ENCODE measurements at places on chromosomes 1 and 21.

DNA sequence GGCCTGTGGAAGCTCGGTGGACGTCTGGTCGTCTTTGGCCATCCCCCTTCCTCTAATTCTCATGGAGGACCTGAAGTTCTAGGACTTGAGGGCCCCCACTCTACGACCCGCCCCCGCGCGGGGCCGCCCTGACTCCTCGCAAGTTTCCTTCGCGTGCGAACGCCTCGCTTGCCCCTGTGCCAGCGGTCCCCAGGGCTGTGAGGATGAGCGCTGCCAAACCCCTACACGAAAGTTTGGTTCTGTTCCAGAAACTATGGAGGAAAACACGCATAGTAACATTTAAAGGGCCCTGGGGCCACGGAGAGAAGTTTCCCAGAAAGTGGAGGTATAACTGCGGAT, 304 bp upstream of the GNG12 start:
- no peak for DNase-seq

DNA sequence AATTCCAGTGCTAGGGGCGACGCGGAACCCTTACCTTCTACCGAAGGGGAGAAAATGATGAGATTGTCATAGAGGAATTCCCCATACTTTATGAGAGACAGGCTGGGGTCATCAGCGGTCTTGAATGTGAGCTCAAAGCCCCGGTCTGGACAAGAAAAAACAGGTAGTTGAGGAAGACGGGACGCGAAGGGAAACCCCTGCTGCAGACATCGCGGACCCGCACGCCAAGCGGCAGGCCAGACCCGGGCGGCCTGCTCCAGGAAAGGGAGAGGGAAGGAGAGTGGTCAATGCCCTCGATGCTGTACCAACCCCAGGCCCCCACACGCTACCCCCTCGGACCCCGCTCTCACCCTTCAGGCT, 342 bp downstream of the DDOST start:
- no peak for DNase-seq

DNA sequence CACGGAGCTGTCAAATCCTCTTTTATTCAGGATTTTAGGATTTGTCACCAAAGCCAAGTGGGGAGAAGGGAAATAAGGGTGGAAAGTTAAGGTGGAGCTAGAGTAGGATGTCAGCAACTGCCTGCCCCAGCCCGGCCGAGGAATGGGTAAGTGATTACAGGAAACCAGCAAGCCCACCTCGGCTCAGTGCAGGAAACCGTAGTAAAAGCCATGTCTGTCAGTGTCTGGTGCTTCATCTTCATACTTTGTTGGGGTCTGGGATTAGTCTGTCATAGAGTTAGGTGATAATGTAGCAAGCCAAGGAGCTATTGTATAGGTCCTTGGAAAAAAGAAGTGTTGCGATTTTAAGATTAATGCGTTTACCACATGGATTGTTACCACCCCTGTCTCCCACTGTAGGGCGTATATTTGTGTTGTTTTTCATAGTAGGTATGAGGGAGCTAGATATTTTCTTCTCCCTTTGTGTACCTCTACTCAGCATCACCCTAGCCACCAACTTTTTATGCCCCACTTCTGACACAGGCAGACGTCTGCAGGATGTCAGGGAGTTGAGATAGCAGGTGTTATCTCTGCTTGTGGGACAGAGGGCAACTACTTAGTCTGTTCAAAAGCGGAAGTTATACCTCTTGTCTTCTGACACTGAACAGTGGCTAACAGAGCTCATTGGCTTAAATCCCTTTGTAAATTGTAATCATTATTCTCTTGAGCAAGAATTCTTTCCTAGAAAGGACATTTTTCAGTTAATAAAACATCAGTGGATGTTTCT, 253.7 kb downstream of the HHAT start:
- no peak for DNase-seq

DNA sequence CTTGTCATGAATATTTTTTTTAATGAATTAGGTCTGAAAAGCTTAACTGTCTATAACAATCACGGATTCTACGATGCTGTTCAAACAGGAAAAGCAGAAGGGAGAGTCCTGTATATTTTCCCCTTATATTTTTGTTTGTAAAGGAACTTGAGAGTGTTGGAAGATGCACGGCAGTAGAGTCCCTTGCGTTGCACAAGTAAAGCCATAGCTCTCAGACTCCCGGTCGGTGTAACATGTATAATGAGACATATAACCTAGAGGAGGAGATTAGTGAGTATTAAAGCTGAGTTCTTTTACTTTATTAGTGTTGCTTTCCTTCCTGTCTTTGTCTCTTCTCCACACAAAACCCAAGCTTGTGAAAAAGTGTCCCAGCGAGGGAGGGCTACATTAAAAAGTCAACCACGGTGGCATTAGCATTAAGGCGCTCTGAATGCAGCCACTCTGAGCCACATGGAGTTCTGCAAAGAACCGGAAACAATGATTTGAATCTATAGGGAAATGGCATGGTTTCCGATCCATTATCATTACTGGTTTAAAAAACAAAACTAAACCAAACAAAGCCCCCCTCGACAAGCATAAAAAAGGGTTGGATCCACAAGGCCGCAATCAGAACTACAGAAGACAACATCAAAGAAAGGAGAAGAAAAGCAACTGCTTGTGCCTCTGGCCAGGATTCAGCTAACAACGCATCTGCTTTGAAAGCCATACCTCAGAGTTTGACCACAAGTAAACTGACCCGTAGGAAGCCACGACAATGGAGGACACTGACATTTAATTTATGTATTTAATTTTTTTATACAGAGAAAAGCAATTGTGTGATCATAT, 356.8 kb downstream of the LMO4 start:
- no peak for DNase-seq

GRCh38 chr21:27246741-27247140, 279.9 kb upstream of the ADAMTS5 start:
- no peak for DNase-seq

GRCh38 chr1:147080671-147081394, 91.4 kb downstream of the PRKAB2 start:
- no peak for DNase-seq

GRCh38 chr1:160363951-160364735, 2.7 kb upstream of the NHLH1 start:
- DNase-seq = no peak

DNA sequence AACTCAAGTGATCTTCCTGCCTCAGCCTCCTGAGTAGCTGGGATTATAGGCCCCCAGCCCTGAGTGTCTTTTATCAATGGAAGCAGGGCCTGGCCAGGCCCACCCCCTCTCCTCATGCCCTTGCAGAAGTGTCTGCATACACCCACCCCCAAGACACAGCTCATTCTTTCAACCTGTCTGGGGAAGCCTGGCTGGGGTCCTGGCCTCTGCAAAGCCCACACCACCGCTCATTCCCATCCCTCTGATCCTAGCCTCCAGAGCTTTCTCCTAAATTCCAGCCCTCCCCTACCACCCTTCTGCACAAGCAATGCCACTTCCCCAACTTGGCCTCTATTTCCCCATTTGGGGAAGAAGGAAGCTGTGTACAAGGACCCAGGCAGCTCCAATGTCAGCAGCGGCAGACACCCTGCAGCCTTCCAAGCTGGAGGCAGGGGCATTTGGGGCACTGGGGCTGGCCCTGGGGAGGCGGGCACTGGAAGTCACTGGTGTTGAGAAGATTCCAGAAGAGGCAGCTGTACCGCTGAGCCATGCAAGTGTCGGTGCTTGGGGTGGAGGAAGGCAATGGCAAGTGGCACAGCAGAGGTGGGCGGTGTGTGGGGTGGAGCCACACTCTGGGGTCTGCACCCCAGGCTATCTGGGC, 33.7 kb upstream of the ARF1 start:
- no peak for DNase-seq

DNA sequence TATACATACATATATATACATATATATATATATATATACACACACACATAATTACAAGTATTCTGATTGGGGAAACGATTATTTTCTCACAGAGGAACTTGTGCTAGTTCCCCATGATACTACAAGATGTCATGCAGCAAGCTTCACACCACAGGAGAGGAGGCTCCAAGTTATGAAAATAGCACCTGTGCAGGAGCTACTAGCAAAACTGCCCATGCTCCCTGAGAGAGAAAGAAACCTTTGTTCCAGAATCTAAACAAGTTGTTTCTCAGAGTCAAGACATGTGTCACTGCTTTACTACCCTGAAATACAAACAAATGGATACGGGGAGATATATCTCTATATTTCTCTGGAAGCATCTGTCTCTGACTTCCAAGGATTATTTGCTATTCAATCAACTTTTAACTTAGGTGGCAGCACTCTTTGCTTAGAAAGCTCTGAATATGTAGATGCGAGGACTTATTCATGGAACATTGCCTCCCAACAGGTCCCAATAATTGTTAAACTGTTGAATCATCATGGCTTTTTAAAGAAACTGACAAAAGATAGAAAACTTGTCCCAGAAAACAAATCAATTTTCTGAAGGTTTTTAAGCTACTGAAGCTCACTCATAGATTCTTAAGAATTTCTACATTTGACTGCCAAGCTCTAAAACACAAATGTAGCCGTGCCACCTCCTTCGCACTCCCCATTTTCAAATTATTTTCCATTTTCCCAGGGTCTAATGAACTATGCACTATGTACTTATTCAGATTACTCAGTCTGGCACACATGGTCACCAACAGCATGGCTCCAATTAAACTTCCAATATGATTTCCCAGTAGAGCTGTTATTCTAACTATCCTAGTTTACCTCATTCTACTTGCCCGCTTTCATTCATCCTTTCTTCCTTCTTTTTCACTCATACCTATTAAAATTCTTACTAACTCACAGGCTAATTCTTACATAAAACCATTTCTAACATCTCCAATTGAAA, 929.1 kb downstream of the LTN1 start:
- DNase-seq = no peak

GRCh38 chr21:41580758-41581554, 73.0 kb upstream of the TMPRSS2 start:
- no peak for DNase-seq

- DNase-seq = peak; percentile 44
Observed at GRCh38 chr1:208534599-208534897, 290.4 kb upstream of the PLXNA2 start.

- DNase-seq = no peak
Observed at GRCh38 chr1:7253988-7254587, 468.8 kb downstream of the CAMTA1 start.

DNA sequence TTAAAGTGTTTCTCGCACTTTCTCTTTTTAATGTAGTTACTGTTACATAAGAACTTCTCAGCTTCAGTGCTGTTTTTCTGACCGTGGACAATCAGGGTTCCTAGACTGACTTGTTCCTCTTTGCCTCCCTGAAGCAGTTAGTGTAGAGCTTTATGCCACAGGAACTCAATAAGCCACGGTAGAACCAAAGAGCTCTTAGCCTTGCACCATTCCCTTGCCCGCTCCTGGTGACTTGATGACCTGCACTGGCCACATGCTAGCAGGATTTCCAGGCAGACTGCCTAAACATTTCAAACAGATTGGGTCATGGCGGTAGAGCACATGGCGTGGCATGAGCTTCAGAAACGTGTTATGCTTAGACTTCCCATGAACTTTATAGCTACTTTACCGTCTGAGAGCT, 18.8 kb upstream of the FASLG start:
- no peak for DNase-seq

- no peak for DNase-seq
Observed at GRCh38 chr1:191558379-191558778, 599.9 kb upstream of the RGS18 start.

DNA sequence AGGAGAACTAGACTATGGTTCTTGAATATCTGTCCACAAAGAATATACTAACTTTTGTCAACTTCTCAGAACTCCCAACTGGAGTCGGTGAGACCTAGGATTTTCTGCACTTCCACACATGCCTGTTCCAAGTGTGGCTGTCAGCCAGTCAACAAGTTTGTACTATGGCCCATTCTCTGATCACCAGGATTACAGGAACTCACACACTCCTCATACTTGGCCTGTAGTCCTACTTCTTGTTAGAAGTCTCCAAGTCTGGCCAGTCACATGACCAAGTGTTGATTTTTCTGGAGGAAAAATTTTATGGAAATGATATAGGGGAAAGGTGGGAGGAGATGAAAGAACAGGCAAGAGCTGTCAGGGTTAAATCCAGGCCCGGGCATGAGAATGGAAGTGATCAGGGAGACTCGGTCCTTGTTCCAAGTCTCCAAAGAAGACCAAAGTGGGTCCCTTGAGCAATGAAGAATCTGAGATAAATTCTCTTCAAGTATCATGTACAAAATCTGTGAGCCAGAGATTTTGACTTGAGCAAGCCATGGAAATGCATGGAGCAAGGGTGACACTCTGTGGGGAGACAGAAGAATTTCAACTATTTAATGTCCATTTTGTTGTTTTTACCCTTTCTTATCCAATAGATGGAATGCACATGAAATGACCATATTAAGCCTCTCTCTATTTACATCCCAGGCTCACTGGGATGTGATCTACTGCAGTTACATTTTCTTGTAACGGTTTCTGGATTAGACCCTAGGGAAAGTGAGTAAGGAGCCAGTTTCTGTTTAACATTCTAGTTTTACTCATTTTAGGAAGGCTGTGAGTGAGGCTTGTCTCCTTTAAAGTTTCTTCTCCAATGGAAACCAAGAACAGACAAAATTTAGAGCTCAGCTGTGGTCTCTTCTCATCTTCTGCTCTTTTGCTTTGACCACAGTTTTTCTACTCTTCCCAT, 320.9 kb downstream of the ASTN1 start:
- DNase-seq = peak; percentile 11
